ENCODE measurements at places on chromosomes 6 and 20.

DNA sequence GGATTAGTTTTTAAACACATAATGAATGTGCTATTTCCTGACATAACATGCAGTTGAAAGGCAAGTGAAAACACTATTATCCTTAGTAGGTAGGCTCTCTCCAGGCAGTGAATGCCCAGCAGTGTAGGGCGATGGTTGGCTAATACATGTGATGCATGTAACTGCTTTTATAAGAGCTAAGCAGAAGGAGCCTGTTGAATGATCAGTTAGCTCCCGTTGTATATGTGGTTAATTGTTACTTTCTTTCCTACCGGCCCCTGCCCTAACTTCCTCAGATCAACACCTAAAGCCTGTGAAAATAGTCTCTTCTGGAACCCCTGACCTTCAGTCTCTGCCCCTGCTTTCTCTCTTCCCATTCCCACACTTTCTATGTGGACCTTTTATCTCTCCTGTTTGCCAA is 10.5 kb downstream of the SOX4 start:
- DNase-seq = no peak

DNA sequence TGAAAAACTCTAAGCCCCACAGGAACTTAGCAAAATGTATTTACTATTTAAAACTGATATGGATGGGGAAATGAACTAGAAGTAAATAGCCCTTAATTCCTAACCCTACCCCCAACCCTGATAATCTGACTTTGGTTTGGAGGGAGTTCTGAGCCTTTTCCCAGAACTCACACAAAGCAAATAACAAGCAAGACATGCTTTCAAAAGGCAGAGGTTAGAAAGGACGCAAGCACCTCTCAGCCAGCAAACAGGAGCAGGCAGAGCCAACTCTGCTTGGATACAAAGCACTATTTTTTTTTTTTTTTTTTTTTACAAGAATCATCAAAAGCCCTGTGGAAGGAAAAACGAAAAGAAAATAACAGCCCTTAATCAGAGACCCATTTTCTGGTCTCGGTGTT is 58.7 kb downstream of the SLC22A23 start:
- no peak for DNase-seq

DNA sequence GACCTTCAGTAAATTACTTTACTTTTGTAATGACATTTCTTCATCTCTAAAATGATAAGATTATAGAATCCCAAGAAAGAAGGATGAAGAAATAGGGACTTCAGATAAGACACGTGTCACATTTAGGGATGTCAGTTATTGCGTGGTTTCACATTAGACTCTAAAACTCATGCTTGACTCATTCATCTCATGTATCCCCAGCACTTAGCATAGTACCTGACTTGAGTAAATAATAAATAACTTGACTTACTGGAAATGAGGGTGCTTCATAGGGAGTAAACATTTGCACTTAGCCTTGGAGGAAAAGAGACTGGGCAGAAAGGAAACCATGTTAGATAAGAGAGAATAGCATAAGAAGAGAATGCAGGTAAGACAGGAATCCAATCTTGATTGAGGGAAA is 37.2 kb downstream of the VTA1 start:
- no peak for DNase-seq

DNA sequence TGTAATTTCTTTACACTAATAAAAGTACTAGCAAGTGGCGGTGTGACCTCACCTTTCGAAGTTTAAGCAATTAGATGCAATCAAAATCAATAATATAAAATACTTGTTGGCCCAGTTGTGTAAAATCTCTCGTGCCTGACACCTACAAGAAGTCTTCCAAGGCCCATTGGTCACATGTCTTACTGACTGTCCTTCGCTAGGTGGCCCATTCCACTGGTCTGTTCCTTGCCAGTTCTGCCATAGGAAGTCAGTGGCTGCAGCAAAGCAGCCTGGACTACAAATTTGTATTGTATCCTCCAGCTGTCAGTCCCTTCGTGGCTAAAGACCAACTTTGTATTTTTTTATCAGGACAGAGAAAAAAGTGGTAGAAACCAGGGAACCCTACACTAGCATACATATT is 61.8 kb downstream of the CYB5R4 start:
- no peak for DNase-seq

- DNase-seq = no peak
Observed at GRCh38 chr6:165298402-165298801, 11.0 kb downstream of the C6orf118 start.

DNA sequence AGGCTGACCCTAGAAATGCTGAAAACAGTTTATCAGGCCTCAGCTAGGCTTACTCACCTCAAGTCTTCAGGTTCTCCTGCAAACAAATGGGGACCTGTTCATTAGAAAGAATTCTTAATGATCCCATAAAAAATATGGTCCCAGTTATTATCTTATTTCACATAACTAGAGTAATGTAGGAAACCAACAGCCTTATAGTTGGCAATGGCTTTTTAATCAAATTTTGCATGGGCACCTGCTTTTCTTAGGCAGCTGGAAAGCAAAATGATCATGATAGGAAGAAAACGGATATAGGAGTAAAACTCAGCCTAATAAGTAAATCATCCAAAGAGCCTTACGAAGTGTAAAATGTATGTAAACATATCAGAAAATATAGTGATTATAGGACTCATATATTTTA is 1.3 kb downstream of the NRSN1 start:
- no peak for DNase-seq

DNA sequence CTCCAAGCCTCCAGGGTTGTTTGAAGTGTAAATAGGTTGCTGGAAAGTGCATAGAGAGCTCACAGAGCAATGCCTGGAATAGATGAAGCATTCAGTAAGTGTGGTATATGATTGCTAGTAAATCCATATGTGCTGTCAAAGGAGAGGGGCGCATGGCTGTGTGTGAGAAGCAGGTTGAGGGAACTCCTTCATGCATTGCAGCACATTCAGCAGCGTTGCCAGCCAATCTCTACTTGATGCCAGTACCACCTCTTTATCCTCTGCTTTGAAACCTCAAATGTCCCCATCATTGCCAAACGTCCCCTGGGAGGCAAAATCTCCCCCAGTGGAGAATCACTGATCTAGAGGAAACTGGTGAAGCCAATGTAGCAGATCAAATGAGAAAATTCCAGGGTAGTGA is 82.7 kb upstream of the RALGAPA2 start:
- DNase-seq = no peak

- DNase-seq = no peak
Observed at GRCh38 chr6:64090352-64090751, 454.8 kb downstream of the PHF3 start.

- DNase-seq = no peak
Observed at GRCh38 chr6:12164508-12164770, 125.7 kb upstream of the EDN1 start.

- no peak for DNase-seq
Observed at GRCh38 chr6:81003156-81003555, 749.3 kb downstream of the TENT5A start.

GRCh38 chr6:107360476-107360875 is 98.9 kb downstream of the PDSS2 start:
- DNase-seq = no peak

GRCh38 chr20:59690101-59690500 is 85.8 kb downstream of the PHACTR3 start:
- no peak for DNase-seq

GRCh38 chr6:82882363-82883023 is 183.1 kb downstream of the UBE3D start:
- no peak for DNase-seq

- DNase-seq = no peak
Observed at GRCh38 chr20:33059741-33060390, 6.2 kb downstream of the BPIFB3 start.

DNA sequence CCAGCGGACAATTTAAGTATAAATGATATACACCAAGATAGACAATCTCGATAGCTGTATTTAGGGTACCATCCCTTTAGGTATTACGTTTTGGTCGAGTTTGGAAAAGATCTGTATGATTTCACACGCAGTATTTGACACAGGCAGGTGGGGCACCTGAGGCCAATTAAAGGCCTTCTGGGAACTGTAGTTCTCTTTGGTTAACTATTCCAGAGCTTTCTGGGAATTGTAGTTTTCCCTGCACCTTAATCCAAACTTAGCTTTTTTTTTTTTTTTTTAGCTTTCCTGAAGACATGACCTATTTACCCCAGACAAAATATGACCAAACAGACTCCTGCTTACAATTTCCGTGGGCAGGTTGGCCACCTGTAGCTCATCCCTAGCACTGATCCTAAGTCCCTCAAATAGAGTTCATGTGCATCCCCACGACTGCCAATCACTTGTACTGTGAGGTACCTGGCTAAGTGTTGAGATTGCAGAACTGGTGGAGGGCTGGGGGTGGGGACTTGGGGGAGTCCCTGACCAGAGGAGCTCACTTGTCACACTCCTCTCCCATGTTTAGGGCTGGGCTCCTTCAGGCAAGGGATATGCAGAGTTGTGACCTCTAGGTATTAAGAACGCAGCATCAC is 999 bp upstream of the EHMT2 start:
- DNase-seq = no peak

GRCh38 chr20:59752101-59752586 is 147.8 kb downstream of the PHACTR3 start:
- DNase-seq = peak; percentile 37

Measured in hypothalamus (tissue), 51 donors.